ENCODE measurements at places on chromosomes 13 and 19.
A peak's percentile ranks its signal among the peaks of the same experiment; 100 is the strongest.

GRCh38 chr13:114073881-114074612, 58.4 kb downstream of the RASA3 start:
- no peak for DNase-seq

GRCh38 chr13:79346300-79346914, 59.6 kb downstream of the RBM26 start:
- no peak for DNase-seq

DNA sequence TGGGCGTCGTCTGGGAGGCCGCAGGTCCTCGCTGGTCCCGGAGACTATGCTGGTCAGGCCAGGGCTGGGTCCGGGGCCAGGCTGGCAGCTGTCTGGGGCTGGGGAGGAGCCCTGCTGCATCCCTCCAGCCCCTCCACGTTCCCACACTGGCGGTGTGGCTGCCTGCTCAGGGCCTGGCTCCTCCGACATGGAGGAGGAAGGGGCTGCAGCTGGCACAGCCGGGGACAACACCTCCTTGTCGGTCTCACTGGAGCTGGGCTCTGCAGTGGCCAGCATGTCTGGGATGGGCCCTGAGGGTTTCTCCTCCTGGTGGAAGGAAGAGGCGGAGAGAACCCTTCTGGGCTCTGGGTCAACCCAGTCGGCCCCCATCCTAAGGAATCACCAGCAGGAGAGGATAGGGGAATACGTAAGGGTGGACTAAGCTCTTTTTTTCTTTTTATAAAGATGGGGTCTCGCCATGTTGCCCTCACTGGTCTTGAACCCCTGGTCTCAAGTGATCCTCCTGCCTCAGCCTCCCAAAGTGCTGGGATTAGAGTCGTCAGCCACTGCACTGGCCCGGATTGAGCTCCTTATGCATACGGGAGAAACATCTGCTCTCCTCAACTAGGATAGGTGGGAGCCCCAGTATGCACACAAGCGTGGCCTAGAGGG, 806 bp downstream of the ZNF414 start:
- no peak for DNase-seq

- DNase-seq, result peak; percentile 27
Observed at GRCh38 chr19:13794398-13794756, 866 bp upstream of the ZSWIM4 start.

DNA sequence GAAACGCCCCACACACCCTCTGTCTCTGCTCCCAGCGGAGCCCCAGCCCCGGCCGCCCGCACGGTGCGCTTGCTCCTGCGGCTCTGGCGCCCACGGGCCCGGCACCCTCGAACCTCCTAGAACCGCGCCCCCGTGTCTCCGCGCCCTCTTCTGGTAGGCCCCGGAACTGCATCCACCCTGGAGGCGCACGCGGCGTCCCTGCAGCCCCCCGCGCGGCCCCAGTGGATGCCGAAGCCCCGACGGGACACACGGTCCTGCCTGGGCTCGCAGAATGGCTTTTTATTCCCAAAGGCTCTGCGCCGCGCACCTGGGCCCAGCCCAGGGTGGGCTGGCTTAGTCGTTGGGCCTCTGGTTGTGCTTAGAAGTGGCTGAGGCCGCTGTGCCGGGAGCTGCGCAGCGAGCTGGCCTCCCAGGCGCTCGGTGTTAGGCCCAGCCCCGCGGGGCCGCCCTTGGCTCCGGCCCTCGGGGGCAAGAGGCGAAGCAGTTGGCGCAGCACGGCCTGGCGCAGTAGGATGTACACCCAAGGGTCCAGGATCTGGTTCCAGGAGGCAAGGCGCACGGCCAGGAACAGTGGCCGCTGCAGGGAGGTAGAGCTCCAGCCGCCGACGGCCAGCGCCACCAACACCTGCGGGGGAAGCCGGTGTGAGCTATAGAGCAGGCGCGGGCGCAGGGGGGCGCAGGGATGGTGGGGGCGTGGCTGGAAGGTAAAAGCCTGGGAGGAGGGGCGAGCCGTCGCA, 2.8 kb downstream of the PTGER1 start:
- peak; percentile 75 for DNase-seq

DNA sequence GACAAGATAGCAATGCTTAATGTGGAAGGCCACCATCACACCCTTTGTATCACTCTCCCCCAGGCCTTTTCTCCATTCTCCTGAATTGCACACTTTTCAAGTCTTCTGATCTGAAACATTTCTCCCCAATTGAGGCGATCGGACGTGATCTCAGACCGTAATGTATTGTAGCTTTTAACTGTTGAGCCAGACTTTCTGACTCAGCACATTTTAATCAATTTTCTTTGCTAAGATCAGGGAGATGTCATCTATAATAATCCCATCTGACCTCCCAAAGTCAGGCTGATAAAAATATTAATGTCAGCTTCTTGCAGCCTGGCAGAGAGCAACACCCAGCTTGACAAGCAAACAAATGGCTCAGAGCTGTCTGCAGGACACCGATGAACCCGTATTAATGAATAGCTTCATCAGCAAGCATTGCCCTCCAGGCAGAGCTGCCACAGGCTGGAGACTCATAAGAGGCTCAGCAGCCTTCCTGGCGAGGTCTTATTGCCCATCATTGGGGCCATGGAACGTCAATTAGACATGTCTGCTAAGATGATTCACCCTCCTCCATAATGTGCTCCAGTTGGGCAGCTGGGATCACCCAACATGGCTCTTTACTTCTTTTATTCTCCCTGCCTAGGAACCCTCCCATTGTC, 60.2 kb upstream of the UQCRFS1 start:
- DNase-seq, result no peak

DNA sequence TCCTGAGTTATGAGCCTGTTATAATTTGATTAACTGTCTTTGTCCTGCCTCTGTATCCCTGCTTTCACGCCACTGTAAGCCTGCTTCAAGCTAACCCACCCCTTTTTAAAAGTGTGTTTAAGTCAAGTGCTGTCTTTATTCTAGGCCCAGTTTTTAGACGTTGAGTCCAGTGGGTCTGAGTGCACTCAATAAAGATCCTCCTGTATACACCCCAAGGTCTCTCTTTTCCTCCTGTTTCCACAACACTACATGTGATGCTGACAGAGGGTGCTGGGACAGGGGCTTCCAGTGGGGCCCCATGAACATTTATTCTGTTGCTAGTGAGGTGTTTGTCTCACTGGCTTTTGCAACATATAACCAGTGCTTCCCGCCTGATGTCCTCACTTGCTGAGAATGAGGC, 6.7 kb upstream of the F2RL3 start:
- DNase-seq, result no peak

DNA sequence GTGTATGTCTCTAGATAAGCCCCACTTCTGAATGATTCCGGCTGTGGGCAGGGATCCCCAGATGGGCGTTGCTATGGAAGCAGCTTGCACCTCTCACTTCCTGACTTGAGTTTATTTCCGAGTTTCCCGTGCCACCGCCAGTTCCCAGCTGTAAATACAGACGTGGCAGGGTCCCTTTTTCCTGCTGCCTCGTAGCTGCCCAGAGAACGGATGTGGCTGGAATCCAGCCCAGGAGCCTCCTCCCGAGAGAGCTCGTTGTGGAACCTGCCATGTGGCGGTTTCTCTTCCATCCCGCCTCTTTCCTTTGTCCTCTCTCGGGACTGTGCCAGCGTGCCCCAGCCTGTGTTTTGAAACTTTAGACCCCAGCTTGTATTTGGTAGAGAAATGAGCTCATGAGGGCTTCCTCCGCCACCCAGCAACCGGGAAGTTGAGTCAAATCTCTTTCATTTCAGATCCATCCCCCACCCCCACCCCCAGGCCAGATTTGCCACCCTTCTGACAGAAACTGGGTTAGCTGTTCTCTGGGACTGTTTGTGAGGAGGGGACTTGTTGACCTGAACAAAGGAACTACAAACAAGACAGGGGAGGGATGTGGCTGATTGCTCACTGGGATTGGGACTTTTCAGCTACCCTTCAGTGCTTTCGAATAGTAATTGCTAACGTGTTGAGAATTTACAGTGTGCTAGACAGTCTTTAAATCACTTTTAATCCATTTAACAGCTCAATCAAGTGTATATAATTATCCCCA, 96.6 kb downstream of the SIPA1L3 start:
- DNase-seq, result no peak

GRCh38 chr13:28499609-28500008, 4.7 kb upstream of the FLT1 start:
- DNase-seq, result no peak

GRCh38 chr13:79525064-79525857, 44.3 kb downstream of the NDFIP2 start:
- DNase-seq, result no peak

GRCh38 chr19:53659292-53659691, 27.5 kb downstream of the DPRX start:
- no peak for DNase-seq

Measured in central memory CD4-positive, alpha-beta T cell (primary cell).